ENCODE measurements at places on chromosomes 4 and X. TPM values are rescaled to one million over a fixed set of nuclear protein-coding genes. Genes with fewer than 3 reads are reported as not detected.
A peak's percentile ranks its signal among the peaks of the same experiment; 100 is the strongest.

DNA sequence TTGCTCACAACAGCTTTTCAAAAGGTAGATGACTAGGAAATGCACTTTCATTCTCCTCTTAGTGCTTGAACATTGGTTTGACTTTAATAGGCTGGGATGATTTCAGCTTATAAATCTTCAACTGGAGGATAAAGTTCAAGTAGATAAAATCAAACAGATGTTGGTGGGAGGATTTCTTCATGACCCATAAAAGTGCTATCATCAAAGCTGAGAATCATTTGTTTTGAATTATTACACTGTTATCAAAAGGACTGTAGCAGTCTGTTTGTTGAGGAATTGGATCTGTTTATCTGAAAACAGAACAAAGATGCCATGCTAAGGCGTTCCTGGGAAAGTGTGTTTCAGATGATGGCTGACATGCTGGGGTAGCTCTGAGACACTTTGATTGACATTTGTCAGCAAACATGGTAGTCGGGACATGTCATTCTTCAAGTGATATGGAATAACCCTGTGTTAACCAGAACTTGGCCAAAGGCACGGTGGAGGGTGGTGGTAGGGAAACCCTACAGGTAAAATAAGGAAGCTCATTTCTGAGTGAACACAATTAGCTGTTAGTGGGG, 304.0 kb upstream of the PITX2 start:
- H3K36me3 ChIP-seq = no peaks in the 10 kb centered on the region
- no peaks in the 10 kb centered on the region for H3K4me1 ChIP-seq
- H3K4me3 ChIP-seq = no peak overlapping the region
- no peak overlapping the region for H3K27ac ChIP-seq
- DNase-seq = no peak
- no peaks in the 10 kb centered on the region for H3K27me3 ChIP-seq

- no peak overlapping the region for H3K4me3 ChIP-seq
- no peak overlapping the region for H3K27ac ChIP-seq
- peak; percentile 44 for DNase-seq
- peaks cover 5% of the 10 kb centered on the region for H3K36me3 ChIP-seq
- peaks cover 27% of the 10 kb centered on the region for H3K27me3 ChIP-seq
Measured at GRCh38 chrX:155819966-155820491, 61.1 kb upstream of the VAMP7 start.

DNA sequence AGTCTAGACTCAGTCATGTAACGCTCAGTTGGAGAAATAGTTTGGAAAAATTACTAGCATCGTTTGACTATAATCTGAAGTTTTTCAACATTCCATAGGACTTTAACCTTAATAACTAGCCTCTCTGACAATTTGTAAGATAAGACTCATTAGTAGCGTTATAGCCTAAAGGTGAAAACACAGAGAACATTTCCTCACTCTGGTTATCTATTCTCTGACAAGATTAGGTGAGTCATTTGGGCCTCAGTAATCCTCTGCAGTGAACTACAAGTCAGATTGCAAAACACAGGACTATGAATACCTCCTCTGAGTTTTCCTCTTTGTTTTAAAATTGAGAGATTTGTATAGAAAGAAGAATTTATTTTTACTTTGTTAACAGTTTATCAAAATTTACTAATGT, 31.8 kb upstream of the PDLIM5 start:
- H3K27me3 ChIP-seq = peaks cover 7% of the 10 kb centered on the region
- no peak for DNase-seq
- no peaks in the 10 kb centered on the region for H3K4me1 ChIP-seq
- no peak overlapping the region for H3K4me3 ChIP-seq

DNA sequence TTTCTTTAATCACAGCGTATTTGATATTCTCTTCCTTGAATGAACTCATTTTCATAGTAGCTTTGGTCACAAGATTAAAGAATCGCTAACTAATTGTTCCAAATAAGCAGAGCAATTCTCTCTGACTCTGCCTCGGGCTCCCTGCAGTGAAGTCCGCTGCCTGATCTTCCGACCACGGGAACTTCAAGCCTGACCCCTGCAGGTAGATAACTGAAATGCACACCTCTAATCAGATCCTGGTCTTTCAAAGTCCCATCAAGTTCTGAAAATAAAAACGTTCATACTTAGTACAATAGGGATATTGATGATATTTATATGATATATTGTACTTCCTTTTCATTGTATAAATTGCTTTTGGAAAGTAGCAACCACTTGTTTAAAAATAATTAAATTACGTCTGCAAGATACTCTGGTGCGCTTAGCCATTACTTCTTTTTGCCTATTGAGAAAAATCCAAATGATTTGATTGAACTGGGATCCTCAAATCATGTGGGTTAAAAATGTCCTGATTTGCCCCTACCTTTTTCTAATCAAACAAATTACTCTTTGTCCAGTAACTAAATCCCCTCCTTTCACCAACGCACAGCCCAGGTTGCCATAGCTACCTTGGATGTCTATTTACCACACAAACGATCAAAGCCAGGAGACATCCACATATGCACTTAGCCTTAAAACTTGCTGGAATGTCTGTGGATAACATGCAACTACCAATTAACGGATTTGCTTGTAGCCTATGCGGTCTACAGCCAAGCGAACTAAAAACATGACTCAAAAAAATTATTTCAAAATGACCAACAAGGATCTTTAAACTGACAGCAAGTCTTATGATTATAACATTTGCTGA, 4.2 kb downstream of the MID1 start:
- DNase-seq = no peak
- peaks cover 21% of the 10 kb centered on the region for H3K4me1 ChIP-seq
- H3K36me3 ChIP-seq = peaks cover 4% of the 10 kb centered on the region
- H3K27me3 ChIP-seq = peaks cover 12% of the 10 kb centered on the region

DNA sequence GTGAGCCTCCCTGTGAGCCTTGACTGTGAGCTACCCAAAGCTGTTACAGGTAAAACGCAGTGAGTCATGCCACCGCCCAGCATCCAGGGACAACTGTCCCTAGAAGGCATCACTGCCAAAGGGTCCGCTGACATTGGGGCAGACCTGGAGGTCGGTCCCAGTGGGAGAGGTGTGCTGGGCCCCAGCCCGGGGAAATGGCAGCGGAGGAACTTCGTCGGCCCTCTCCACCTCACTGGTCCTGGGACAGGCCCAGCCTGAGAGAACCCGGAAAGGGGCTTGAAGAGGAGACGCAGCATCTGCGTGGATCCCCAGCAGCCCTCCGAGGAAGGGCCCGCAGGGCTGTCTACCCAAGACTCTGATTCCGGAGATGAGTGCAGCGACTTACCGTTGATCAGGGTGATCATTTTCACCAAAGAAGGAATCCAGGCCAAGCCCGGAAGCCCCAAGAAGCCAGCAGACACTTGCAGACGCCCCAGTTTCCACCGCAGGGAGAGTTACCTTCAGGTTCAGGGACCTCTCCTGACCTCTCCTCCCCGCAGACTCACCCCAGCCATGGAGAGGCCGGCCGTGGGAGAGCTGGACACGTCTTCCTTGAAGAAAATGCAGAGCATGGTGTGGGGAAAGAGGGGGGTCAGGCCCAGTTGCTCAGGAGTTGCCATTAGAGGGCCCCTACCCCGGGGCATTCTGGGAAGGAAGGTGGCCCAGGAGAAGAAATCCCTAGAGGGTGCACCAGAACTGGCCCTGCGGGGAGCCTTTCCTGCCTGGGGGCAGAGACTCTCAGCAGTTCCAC, 51.2 kb downstream of the CXorf49B start:
- H3K27me3 ChIP-seq = peaks cover 2% of the 10 kb centered on the region
- H3K4me1 ChIP-seq = no peaks in the 10 kb centered on the region
- H3K4me3 ChIP-seq = no peak overlapping the region

DNA sequence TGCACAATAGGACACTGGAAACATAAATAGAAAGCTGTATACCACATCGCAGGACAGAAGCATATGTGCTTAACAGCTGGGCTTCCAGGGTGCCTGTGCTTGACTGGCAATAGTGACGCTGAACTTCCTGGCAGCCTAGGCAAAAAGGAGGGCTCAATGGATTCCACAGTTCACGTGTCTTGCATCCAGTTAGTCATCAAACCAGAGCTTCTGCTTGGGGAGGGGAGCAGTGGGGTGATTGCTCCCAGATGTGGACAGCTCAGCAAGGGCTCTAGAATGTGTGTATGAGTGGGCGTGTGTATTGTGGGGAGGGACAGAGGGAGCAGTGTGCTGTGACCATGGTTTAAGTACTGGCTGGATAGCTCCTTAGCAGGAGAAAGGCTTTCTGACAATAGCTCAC, 2.3 kb downstream of the PRRG3 start:
- H3K27ac ChIP-seq = no peak overlapping the region
- H3K4me1 ChIP-seq = no peaks in the 10 kb centered on the region
- no peaks in the 10 kb centered on the region for H3K36me3 ChIP-seq
- peaks cover 40% of the 10 kb centered on the region for H3K27me3 ChIP-seq
- H3K4me3 ChIP-seq = no peak overlapping the region

DNA sequence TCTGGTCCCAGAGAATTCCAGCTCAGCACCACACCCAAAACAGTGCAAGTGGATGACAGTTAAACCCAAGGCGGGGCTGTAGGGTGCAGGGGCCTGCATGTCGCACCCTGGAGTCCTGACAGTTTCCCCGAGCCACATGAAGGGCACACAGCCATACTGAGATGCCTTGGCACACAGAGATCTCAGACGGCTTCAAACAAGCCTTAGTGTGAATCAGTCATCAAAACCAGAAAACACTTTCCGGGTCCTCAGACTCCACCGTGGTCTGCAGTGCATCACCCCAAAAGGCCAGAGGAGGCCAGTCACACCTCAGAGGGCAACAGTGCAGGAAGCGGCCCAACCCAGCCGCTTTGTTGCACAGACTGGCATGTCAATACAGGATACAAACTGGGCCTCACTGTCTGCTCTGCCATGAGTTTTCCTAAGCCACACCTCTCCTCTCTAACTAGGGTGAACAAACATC, 64.6 kb upstream of the ENPP6 start:
- peak; percentile 53 for DNase-seq
- peaks cover 47% of the 10 kb centered on the region for H3K4me1 ChIP-seq
- H3K27me3 ChIP-seq = no peaks in the 10 kb centered on the region
- peak overlapping the region; percentile 54 for H3K27ac ChIP-seq
- H3K4me3 ChIP-seq = no peak overlapping the region

SRPK3 gene
- total RNA-seq = not detected

CFAP47 gene
- not detected for total RNA-seq

MND1 gene
- not detected for total RNA-seq

Measured in naive thymus-derived CD8-positive, alpha-beta T cell (primary cell).